ENCODE measurements at places on chromosomes 13 and 19. TPM values are rescaled to one million over a fixed set of nuclear protein-coding genes. Genes with fewer than 3 reads are reported as not detected.

Gene ZNF813
- 3.1 TPM for total RNA-seq

Gene STOML3
- not detected for total RNA-seq

Gene TEX101
- not detected for total RNA-seq

Gene LILRA1
- 0.23 TPM for total RNA-seq

Gene MYO16
- total RNA-seq, result 1.2 TPM

Gene BEST2
- not detected for total RNA-seq

DNA sequence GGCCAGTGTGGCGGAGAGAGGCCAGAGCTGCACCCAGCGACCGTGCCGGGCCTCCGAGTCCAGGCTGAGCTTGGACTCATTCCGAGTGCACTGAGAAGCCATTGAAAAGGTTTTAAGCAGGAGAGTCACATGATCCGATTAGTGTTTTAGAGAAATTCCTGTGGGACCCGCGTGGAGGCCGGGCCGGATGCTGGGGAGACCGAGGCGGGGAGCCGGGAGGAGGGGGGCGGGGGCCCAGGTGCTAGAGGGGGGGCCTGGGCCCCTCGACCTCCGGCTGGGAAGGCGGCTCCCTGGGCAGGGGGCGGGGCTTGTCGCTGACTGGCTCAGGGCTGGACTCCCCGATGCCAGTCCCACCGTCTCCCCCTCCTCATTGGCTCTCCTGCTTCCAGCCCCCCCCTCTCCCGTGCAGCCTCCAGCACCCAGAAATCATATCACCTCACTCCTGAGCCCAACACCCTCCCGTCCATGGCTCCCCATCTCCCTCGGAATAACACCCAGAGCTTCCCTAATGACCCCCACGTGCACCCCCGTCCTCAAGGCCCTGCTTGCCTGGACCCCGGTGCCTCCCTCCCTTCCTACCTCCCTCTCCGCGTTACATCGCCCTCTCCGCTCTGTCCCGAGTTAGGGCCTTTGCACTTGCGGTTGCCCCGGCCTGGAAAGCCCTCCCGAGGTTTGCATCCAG is 5.2 kb upstream of the ZNF579 start:
- DNase-seq, result no peak

DNA sequence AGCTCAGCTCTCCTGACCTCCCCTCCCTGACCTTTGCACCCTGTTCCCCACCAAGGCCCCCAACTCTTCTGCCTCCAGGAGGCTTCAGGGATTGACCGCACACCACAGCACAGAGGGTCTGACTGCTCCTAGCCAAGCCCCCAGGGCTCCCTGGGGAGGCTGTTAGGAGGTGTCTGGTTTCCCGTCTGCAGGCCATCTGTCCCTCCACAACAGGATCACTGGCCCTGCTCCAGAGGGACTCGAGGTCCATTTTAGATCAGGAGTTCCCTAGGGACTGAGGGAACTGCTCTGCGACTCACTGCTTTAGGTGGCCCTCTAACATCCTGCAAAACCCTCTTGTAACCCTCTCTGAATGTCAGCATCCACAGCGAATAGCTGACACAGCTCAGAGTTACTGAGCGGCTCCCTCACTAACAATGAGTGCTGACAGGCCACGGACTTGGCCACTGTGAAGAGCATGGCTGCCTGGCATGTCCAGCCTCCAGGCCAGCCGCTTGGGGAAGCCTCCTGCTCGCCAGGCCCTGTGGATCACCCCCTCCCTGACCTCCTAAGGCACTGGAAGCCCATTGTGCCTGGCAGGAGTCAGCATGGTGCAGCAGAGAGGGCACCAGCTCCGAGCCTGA is 17.7 kb downstream of the GRIK5 start:
- no peak for DNase-seq

DNA sequence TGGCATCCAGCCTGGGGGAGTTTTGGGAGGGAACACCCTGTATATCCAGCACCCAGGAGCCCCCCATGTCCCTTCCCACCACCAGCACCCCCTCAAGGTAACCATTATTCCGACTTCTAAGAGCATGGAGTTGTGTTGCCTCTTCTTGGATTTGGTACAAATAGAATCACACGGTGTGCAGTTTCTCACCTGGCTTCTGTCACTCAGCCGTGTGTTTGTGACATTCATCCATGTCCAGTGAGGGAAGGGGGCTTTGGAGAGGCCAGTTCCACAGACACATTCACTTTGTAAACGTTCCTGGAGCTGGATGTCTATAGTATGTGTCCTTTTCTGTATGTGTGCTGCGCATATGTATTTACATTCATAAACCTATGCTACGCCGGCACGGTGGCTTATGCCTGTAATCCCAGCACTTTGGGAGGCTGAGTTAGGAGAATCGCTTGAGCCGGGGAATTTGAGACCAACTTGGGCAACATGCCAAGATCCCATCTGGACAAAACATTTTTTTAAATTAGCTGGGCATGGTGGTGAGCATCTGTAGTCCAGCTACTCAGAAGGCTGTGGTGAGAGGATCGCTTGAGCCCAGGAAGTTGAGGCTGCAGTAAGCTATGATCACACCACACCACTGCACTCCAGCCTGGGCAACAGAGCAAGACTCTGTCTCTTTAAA is 36.6 kb downstream of the MYH14 start:
- no peak for DNase-seq

DNA sequence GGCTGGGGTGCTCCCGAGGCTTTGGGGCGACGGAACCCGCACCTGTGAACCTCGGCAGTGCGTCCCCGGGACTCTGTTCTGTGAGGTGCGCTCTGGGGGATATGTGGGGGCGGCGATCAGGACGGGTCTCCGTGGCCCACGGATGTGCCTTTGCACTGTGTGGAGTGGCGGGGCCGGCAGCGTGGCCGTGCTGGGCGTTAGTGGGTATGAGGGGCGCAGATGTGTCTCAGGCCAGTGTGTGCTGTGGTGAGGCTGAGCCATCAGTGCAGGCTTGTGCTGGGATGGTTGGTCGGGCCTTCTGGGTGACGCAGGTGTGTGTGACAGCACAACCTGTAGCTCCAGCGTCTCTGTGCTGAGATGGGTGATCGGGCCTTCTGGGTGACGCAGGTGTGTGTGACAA is 16.9 kb downstream of the ZNF331 start:
- no peak for DNase-seq

DNA sequence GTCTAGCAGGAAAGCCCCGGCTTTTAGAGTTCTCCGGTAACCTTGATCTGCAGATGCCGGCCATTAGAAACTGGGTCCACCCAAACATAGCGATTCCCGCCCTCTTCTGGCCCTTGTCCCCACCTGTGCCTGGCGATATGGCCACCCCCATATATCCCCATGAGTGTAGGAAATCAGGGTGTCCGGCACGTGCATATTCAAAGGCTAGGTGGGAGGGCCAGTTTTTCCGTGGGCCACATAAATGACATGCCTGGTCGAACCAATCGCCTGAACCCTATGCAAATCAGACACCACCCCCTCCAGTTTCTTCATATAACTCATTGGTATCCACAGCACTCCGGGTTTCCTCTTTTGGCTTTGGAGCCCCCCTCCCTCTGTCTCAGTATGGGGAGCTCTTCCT is 37.4 kb downstream of the ERICH4 start:
- DNase-seq, result no peak

DNA sequence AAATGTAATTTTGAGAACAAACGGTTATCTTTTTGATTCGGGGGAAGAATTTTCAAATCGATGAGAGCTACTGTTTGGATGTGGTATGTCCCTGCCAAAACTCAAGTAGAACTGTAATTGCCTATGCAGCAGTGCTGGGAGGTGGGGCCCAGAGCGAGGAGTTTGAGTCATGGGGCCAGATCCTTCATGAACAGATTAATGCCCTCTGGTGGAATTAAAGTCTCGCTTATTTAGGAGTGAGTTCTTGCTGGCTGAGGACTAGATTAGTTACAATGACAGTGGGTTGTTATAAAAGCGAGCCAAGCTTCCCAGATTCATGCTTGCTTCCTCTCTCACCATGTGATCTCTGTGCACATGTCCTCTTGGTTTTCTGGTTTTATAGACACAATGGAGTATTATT is 11.8 kb upstream of the PRR20A start:
- no peak for DNase-seq

- no peak for DNase-seq
Measured at GRCh38 chr13:23146006-23146405, 34.8 kb upstream of the SGCG start.

DNA sequence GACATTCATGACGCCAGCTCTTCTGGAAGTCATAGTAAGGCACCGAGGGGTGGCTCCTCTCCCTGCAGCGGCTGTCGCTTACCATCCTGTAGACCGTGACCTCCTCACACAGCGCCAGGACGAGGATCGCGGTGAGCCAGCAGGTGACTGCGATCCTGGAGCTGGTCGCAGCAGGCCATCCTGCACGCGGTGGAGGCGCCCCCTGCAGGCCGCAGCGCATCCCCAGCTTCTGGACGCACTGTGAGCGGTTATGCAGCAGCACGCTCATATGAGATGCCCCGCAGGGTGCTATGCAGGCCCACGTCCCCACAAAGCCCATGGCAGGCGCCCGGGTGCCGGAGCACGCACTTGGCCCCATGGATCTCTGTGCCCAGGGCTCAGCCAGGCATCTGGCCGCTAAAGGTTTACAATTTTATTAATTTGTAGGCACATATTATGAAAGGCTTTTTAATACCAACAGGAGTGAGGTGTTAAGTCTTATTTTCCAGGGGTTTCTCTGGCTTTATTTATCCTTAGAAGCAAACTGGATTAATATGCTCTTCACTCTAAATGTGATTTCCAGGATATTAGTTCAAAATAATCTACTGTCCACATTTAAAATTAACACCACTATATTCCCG is 35.6 kb upstream of the PSPC1 start:
- DNase-seq, result no peak

GRCh38 chr19:56839652-56840450 is 675 bp downstream of the PEG3 start:
- DNase-seq, result peak; percentile 96

GRCh38 chr19:40703029-40703755 is 12.7 kb upstream of the NUMBL start:
- DNase-seq, result no peak

DNA sequence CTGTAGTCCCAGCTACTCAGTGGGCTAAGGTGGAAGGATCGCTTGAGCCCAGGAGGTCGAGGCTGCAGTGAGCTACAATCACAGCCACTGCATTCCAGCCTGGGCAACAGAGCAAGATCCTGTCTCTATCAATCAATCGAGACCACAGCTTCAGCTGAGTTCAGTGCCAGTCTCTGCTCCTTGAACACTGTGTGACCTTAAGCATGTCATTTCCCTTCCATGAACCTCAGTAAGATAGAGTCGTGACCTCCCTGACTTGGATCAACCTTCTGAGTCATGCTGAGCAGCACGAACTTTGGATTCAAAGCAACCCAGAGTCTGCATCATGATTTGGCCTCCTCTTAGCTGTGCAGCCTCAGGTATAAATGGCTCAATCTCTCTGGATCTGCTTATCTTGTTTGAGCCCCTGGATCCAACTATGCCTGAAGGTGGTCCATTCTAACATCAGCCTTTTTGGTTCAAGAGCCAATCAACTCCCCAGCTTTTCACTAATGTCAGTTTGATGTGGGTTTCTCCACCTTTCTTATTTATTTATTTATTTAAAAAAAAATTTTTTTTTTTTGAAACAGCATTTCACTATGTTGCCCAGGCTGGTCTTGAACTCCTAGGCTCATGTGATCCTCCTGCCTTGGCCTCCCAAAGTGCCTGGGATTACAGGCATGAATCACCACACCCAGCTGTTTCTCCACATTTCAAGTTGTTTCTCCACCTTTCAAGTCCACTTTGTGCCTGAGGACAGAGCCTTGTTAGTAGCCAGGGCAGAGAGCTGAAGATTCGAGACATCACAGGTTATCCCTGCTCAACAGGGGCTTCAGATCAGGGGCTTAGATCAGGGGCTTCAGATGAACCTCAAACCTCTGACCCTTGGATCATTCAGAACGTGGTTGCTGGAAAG is 26.4 kb downstream of the PTPRS start:
- no peak for DNase-seq

- DNase-seq, result no peak
Measured at GRCh38 chr13:32001769-32002168, 29.8 kb upstream of the FRY start.

- DNase-seq, result no peak
Measured at GRCh38 chr13:42322806-42323205, 50.9 kb downstream of the AKAP11 start.

DNA sequence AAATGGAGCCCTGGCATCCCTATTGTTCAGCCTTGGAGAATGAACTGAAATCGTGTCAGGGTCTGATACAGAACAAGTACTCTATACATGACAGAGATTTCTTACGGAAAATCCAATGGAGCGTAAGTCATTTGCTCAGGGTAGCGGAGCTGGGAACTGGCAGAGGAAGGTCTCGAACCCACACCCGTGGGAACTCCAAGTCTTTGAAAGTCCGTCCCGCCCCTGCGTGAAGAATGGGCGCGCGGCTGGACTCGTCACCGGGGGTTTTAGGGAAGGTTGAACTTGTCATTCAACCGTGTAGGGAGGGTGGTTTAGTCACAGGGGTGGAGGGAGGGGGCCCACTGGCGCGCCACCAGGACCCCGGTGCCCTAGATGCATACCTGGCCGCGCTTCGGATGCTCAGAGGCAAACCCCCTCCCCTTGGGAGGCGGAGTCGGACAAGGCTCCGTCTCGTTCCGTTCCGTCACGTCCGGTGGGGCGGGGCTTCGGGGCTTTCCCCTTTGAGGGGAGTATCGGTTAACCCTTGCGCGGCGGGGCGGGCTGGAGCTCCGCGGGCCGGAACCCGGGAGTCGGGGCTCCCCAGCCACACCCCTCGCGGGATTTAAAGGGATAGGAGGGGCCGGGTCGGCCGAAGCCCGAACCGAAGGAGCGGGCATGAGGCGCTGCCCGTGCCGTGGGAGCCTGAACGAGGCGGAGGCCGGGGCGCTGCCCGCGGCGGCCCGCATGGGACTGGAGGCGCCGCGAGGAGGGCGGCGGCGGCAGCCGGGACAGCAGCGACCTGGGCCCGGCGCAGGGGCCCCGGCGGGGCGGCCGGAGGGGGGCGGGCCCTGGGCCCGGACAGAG is at the start of the genes COQ8B and ITPKC:
Gene COQ8B (minus strand): TSS at position 405 of the 843 bp plus-strand sequence. CDS start 2,254 bp downstream, outside the sequence.
Gene ITPKC (plus strand): TSS at position 631 of the 843 bp plus-strand sequence. CDS start 24 bp downstream, at position 655.
- DNase-seq, result peak; percentile 100

Data from esophagus muscularis mucosa (tissue), 4 donors.